ENCODE measurements at places on chromosomes 7 and 10.

- no peak for DNase-seq
Observed at GRCh38 chr10:124149189-124150042, 56.0 kb upstream of the CHST15 start.

DNA sequence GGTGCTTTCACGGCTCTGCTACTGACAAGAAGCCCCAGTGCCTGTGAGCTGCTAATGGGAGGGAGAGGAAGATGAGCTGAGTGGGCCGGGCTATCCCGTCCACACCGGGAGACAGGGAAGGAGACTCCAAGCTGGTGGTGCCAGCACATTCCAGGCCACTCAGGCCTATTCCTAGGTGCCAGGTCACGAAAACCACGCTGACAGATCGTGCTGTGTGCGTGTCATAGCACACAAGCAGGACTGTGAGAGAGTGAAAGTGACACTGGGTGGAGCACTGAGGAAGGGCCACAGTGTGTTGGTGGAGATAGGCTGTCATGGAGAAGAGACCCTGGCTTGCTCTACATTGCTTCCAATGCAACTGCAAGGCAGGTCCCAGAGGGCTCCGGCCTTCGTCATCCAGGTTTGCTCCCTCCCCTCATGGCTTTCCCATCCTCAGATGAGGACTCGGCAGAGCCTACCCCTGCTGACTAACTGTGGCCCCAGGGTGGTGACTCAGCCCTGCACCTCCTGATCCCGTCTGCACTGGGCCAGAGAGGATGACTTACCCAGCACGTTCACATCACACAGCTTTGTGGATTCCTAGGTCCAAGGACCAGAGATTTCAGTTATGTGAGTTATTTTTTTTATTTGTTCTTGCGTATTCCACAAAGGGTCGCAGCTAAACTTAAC lies 167.3 kb downstream of the EGFR start:
- DNase-seq, result peak; percentile 97

DNA sequence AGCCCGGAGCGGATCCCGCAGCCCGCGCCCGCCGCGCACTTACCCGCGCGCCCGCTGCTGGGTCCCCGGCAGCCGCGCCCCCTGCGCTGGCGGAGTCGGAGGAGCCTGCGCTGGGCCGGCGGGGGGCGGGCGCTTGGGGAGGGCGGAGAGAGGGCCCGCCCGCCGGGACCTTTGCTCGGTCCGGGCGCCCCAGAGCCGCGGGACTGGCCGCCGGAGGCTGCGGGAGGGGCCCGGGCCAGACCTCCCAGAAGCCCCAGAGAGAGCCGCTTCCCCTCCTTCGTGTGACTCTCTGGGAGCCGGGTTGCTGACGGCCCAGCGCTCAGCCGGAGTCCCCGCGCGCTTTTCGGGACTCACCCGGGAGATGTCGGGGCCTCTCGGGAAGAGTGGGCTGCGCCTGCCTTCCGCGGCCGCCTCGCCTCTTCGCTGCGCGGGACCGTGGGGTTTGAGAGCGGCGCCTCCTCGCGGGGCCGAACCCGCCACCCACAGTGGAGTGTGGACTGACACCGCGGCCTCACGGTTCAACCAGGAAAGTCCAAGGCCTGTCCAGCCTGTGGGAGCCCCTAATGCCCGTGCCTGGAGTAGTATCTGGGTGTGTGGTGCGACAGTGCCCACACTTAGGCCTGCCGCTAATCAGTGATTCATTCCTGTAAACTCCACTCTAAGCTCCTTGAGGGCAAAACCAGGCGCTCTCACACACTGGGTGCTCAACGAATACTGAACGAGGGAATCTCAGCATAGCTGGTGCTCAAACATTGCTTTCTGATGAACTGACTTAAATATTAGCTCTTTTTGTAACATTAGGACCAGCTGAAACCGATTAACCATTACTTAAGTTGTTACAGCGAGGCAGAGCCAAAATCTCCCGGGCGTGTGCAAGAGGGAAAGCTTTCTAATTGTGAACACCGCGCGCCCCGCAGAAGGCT lies at the start of gene GSDME:
TSS of gene GSDME (minus strand) at position 112 of the 923 bp plus-strand sequence. CDS start 7,690 bp downstream, outside the sequence.
- DNase-seq, result peak; percentile 83

DNA sequence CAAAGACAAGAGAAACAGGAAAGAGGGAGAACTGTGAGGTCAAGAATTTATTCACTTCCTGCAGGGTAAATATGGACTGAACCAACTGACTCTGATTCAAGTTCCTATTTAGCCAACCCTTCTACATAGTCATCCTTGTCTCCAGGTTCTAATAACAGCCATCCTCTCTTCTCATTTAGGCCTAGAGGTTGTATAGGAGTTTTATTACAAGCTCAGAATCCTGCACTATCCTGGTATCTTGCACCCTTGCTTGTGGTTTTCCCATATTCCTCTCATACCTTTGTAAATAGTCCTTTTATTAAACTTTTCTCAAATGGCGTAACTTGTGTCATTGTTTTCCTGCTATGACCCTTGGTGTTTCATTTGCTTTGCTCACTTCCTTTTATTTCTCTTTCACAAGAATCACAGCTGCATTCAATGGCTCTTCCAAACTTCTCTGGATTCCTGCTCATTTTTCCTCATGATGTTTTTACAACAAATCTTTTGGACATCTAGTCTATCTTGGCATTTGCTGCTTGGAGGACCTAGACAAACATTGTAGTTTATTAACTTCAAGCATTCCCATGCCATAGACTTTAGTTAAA lies 12.4 kb upstream of the OR2A5 start:
- DNase-seq, result no peak

DNA sequence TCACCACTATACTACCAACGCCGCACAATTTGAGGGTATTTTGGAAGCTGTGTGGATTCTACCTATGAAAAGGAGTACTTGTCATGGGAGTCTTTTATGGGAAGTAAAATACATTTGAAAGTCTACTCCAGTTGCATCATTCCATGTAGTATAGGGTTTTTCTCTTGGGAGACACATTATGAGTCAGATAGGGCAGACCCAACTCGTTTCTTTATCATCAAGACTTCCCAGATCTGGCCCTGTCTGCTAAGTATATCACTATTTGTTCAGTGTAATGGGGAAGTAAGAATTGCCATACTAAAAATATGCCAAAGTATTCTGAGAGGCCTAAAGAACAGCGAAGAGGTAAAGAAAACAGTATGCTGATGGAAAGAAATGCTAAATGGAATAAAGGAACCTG lies 144.2 kb downstream of the SPAG6 start:
- peak; percentile 28 for DNase-seq

GRCh38 chr7:88215295-88215694 lies 4.5 kb downstream of the SRI start:
- DNase-seq, result no peak

DNA sequence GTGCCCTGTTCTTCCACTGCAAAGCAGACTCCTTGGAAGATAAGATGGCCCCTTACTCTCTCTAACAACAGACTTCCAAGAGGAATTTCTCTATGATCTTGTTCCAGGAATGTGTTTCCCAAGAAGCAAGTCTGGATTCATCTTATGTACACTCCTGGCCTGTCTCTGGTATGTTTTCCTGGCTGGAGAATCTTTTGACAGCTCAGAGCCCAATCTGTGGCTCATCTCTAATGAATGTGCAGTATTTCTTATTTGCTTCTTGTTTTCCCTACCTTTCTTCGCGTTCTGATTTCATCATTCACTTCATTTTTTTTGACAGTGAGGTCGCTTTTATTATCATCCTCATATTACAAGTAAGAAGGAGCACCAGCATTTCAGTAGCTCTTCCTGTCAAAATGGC lies 53.0 kb upstream of the PITRM1 start:
- peak; percentile 74 for DNase-seq

DNA sequence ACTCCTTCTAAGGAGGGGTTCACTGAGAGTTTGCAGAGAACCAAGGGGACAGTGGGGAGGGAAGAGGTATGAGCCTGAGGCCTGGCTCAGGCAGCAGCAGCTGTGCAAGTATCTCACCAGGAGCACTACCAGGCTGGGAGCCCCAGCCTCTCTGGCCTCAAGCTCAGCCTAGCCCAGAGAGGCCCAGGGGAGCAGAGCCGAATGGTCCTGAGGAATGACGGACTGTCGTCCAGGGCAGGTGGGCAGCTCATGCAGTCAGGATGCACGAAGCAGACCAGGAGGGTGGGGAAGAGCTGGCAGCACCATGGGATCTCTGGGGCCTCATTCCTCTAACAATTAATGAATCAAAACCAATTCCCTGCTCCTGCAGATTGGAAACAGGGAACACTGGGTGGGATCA lies 151.5 kb downstream of the GRID1 start:
- DNase-seq, result no peak

- peak; percentile 65 for DNase-seq
Observed at GRCh38 chr7:127770885-127771284, 118.9 kb downstream of the SND1 start.

- peak; percentile 79 for DNase-seq
Observed at GRCh38 chr7:98771519-98771918, 98.3 kb downstream of the TMEM130 start.

DNA sequence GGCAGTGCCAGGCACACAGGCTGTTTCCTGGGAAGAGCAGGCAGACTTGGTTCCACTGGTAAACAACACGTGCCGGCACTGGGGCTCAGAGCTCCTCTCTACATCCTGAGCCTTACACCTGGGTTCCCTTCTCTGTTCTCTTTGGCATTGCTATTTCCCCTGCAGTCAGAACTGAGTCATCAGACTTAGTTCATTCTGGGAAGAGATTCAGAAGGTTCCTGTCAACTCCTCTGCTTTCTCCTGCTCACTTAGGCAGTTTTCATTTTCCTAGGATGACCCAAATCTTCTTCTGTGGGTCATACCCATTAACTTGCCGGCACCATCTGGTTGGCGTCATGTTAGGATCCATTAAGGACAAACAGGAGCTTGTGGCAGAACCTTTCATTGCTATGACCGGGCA lies 33.4 kb upstream of the LRRC18 start:
- peak; percentile 62 for DNase-seq

DNA sequence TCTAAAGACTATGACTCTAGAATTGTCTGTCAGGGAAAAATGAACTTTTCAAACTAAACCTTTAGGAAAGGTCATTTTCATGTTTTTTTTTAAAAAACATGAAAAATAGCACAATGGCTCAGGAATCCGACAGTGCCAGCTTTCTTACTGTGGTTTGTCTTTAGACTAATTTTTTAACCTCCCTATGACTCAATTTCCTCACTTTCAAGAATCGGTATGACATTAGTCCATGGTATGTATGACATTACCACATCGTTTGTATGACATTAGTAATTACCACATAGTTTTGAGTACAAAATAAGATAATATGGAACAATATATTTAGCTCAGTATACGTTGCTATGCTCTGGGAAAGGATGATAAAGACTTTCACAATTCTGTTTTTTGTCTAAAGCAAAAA lies 383.2 kb downstream of the PTPRN2 start:
- no peak for DNase-seq

- DNase-seq, result no peak
Observed at GRCh38 chr10:5482016-5482415, 17.4 kb downstream of the CALML5 start.

DNA sequence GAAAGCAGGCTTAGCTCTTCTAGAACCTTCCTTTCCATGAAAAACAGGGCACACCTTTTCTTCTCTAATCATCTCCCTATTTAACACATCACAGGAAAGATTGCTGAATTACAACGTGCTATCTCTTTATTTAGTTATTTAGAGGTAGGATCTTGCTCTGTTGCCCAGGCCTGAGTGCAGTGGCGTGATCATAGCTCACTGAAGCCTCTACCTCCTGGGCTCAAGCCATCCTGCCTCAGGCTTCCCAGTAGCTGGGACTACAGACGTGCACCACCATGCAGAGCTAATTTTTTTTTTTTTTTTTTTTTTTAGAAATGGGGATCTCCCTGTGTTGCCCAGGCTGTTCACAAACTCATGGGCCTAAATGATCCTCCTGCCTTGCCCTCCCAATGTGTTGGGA lies 251.2 kb downstream of the PRPF18 start:
- DNase-seq, result no peak

DNA sequence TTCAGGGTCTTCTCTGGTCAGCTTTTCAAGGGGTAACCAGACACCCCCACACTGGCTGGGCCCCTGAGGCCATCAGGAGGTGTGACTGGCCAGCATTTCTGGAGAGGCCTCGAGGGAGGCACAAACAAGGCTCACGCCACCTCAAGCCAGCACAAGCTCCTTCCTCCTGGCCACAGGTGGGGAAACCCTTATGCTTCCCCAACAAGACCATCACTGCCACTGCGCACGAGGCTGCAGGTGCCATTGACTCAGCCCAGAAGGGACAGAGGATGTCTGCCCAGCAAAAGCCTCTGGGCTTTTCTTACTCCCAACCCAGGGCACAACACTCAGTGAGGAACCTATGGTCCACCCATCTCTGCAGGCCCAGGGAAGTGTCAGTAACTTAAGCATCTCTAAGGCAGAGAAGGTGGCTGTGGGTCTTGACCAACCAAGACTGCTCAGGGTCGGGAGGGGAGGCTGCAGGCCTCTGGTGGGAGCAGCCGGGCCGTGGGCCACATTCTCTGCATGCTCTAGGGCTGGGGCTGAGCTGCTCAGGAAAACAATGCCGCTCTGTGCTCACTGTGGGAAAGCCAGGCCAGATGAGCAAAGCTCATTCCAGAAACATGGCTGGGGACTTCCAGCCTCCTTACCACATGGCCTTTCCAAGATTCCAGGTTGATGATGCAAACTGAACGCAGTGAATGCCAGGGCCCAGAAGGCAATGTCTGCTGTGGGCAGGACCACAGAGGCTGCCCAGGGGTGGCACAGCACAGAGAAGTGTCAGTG lies 24.2 kb upstream of the RASSF4 start:
- peak; percentile 89 for DNase-seq

- DNase-seq, result no peak
Observed at GRCh38 chr7:97272237-97272975, 154.9 kb downstream of the SDHAF3 start.

GRCh38 chr7:159063046-159063840 lies 81.4 kb downstream of the VIPR2 start:
- DNase-seq, result no peak

DNA sequence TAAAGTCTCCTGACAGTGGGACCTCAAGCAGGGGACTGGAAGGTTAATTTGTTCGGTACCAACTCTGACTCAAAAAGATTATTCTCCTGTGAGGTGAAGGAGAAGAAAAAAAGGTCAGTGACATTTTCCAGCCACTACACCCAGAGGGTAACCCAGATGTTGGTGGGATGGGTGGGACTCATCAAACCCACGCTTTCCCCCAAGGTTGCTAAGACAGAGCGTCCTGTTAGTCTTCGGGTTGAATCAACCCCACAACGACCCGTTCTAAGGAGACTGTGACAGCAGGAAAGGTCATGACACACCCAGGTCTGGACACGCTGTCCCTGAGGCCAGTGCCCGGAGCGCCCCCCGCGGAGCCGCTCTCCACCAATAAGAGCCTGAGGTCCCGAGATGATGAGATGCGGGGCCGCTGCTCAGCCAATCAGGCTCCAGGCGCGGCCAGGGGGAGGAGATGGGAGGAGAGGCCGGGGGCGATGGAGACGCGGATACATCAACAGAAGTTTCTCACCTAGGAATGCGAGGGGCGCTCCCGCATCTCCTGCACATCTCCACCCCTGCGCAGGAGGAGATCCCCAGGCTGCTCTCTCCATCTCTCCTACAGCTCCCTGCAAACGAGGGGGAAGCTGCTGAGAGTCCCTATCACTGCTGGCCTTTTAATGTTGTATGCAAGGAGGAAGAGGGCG lies at the start of gene WNT16:
TSS of gene WNT16 (plus strand) at position 493 of the 683 bp plus-strand sequence. CDS start 293 bp downstream, outside the sequence.
- DNase-seq, result peak; percentile 26

- DNase-seq, result peak; percentile 60
Observed at GRCh38 chr10:33332183-33333065, 2.0 kb downstream of the NRP1 start.

GRCh38 chr7:44999245-45000092 lies 532 bp upstream of the CCM2 start:
- peak; percentile 100 for DNase-seq

- no peak for DNase-seq
Observed at GRCh38 chr7:132073920-132074589, 502.2 kb downstream of the PLXNA4 start.

All from GM23248 (cell line).